ENCODE measurements at places on chromosomes 1 and 21.

- DNase-seq: no peak
Observed at GRCh38 chr1:227948493-227949260, 945 bp upstream of the WNT9A start.

GRCh38 chr1:193730017-193730416 lies 543.6 kb upstream of the B3GALT2 start:
- DNase-seq: no peak

GRCh38 chr1:9503001-9503675 lies 36.1 kb upstream of the SLC25A33 start:
- no peak for DNase-seq

- DNase-seq: peak; percentile 99
Observed at GRCh38 chr21:34526618-34527290, 14.7 kb upstream of the KCNE1 start.

DNA sequence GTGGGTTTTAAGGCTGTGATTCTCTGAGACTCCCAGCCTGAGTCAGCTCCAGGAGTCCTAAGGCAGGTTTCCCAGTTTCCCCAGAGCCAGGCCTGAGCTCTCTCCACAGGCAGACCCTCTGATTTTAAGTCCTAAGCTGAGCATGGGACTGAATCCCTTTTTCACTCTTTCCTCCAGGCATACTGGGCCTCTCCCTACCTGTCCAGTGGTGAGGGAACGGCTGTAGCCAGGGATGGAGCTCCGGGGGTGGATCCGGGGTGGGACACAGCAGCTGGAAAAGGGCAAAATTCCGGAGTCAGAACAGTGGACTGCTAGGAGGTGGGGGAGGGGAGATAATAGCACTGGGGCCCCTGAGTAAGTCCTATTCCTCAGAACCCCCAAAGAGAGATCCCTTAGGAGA lies 30.0 kb downstream of the DLGAP3 start:
- no peak for DNase-seq

DNA sequence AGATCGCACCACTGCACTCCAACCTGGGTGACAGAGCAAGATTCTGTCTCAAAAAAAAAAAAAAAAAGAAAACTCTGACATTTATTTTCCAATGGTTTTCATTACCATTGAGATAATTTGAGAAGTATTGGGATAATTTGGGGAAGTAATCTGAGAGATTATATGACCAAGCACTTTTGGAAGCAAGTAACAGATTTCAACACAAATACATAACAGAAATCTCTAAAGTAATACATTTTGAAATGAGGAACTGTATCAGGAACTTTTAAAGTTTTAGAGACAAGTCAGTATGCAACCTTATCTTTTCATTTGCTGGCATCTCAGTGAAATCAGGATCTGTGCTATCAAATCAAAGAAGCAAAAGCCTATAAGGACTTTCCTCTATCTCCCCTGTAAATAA lies 25.4 kb upstream of the SLC16A1 start:
- DNase-seq: no peak

Measured in HT1080 (cell line).